T-cell (primary cell): ENCODE measurements at places on chromosomes 7 and 10. TPM values are rescaled to one million over a fixed set of nuclear protein-coding genes. Genes with fewer than 3 reads are reported as not detected.

GRCh38 chr10:62036186-62037081, 134.9 kb downstream of the ARID5B start:
- no peak for DNase-seq

DNA sequence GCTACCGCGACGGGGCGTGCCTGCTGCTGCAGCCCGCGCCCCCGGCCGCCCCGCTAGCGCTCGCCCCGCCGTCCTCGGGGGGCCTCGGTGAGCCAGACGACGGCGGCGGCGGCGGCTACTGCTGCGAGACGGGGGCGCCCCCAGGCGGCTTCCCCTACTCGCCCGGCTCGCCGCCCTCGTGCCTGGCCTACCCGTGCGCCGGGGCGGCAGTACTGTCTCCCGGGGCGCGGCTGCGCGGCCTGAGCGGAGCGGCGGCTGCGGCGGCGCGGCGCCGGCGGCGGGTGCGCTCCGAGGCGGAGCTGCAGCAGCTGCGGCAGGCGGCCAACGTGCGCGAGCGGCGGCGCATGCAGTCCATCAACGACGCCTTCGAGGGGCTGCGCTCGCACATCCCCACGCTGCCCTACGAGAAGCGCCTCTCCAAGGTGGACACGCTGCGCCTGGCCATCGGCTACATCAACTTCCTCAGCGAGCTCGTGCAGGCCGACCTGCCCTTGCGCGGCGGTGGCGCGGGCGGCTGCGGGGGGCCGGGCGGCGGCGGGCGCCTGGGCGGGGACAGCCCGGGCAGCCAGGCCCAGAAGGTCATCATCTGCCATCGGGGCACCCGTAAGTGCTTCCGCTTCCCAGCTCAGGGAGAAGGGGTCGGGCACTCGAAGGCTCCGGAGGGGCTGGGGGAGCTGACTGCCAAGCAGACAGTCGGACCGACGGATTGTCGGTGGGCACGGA, 761 bp downstream of the PTF1A start:
- no peak for DNase-seq

GRCh38 chr10:63799521-63800300, 278.5 kb downstream of the REEP3 start:
- DNase-seq = no peak

DNA sequence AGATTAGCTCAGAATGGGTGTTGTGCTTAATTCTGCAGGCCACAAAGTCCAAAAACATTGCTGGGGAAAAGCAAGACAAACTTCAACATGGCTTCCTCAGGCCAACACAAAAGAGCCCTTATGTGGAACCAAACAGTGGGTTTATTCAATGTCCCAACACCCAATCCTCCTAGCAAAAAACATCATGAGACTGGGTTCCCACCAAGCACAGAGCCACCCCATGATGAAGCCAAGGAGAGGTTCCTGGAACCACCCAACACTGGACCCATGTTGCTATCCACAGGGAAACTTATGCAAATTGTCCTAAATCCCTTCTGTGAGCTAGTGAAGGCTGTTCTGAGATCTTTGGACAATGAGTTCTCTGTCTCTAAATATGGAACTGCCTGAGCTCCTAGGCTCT, 24.0 kb downstream of the SLC25A13 start:
- no peak for DNase-seq

GRCh38 chr7:30873656-30874055, 38.0 kb upstream of the AQP1 start:
- no peak for DNase-seq

- DNase-seq = no peak
These were observed 198.2 kb downstream of the MLLT10 start for GRCh38 chr10:21732067-21732772.

DNA sequence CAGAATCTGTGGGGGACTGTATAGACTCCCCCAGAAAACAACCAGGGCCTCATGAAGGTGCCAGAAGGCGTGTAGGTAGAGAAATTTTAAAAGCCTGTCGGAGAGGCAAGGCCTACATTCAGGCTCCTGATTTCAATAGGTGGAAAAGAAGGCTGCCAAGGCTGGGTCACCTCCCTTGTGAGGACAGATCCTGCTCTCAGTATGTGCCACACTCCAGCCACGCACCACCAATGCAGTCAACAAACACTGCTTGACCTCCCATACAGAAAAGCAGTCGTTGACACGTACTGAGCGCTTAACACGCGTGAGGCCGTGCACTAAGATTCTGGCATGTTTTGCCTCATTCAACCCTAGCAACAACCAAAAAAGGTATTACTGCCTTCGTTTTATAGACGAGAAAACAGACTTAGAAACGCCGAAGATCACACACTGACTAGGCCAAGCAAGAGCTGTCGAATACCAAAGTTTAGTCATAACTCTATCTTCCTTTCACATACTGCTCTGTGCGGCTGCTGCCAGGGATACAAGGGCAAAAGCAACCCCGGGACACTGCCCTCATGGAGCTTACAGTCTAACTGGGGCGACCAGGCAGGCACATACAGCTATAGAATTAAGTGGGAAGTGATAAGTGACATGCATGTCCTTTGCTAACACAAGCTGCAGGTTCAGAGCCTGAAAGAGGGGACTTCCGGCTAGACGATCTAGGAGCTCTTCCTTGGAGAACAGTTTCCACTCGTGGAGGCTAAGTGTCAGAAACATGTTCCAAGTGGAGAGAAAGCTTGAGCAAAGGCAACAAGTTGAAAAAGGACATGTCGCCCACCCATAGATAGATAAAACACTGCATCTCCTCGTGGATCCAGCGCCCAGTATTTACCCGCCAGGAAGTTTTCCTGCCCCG, 797 bp upstream of the NKX2-3 start:
- DNase-seq = no peak

GRCh38 chr10:125375210-125375609, 214.8 kb upstream of the CTBP2 start:
- no peak for DNase-seq

DNA sequence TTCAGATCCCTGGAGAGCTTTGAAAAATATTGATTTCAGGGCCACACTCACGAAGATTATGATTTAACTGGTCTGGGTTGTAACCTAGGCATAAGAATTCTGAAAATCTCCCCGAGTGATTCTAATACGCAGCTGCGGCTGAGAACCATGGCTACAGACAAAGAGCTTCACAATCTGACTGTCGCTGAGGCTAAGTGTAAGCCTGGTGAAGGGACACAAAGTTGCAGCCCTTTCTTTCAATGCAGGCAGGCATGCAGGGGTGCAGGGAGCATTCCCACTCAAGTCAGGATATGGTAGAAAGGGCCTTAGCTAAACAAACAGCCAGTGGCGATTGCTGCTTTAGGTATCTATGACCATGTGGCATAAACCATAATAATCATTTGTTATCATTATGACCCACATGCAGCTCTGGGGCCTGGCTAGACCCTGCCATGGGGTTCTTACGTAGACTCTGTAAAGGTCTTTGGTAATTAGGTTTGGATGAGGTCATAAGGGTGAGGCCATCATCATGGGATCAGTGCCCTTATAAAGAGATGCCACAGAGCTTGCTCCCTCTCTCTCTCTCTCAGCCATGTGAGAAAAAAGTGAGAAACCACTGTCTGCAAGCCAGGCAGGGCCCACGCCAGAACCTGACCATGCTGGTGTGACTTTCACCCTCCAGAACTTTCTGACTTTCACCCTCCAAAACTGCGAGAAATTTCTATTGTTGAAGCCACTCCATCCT, 88.4 kb upstream of the LANCL2 start:
- no peak for DNase-seq

- no peak for DNase-seq
These were observed 29.3 kb upstream of the ERCC6 start for GRCh38 chr10:49568235-49568634.

- no peak for DNase-seq
These were observed 288.2 kb downstream of the TWIST1 start for GRCh38 chr7:18828994-18829857.

DNA sequence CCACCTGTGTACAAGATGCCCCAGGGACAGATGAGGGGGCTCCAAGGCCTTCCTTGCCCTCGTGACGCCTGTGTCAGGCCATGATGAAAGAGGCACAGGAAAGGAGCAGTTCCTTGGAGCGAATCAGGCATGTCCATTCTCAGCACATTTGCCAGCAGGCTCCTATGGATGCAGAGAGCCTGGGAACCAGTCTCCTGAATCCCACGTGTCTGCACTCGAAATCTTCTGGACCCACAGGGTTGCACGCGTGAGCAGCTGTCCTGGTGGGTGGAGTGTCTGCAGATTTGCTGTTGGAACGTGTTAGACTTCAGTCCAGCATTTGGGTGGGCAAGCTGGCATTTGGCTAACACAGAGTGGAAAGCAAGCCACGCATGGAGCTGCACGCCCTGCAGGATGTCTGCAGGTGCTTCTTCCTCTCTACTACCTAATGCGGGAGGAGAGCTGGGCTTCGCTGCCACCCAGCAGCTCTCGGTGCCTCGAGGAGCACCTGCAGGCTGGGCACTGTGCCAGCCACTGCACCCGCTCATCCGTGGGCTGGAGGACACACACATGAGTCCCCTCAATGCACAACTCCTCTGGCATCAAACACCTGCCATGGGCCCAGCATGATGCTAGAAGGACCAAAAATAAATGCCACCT, 140.7 kb downstream of the PAXIP1 start:
- no peak for DNase-seq

- no peak for DNase-seq
These were observed 24.9 kb downstream of the CALML3 start for GRCh38 chr10:5549462-5550249.

GRCh38 chr10:93973748-93974445, 19.8 kb upstream of the PLCE1 start:
- no peak for DNase-seq

DNA sequence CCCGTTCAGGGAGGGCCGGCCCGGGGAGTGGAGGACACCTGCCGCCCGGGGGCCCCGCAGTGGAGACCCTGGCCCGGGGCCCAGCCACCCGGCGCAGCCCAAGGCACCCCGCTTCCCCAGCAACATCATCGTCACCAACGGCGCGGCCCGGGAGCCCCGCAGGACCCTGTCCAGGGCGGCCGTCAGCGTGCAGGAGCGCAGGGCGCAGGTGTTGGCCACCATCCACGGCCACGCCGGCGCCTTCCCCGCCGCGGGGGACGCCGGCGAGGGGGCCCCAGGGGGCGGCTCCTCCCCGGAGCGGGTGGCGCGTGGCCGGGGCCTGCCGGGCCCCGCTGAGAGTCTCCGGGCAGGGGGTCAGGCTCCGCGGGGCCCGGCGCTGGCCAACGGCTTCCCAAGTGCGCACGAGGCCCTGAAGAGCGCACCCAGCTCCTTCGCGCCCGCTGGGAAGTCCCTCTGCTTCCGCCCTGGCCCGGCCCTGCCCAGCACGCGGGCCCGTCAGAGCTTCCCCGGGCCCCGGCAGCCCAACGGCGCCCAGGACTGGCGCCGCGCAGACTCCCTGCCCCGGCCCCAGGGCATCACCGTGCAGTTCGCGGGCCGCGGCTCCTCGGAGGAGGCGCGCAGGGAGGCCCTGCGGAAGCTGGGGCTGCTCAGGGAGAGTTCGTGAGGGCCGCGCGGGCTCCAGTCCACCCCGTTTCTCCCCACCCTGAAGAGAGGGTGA, 46.7 kb downstream of the PROSER2 start:
- no peak for DNase-seq

GRCh38 chr7:143484119-143484518, 6.4 kb downstream of the TAS2R41 start:
- no peak for DNase-seq

GRCh38 chr7:137656850-137657232, 189.9 kb downstream of the DGKI start:
- no peak for DNase-seq

Gene SNCG
- total RNA-seq = not detected

Gene CCDC172
- not detected for total RNA-seq

Gene FAM170B
- total RNA-seq = 0.16 TPM

Gene TAS2R41
- 0.93 TPM for total RNA-seq

Gene COL17A1
- not detected for total RNA-seq

Gene SPRN
- total RNA-seq = not detected
